ENCODE measurements at places on chromosomes 4 and X.
A peak's percentile ranks its signal among the peaks of the same experiment; 100 is the strongest.

GRCh38 chrX:132615391-132616131 is 126.7 kb upstream of the MBNL3 start:
- peak; percentile 40 for DNase-seq

GRCh38 chr4:81523672-81524327 is 52.1 kb upstream of the RASGEF1B start:
- DNase-seq: no peak

DNA sequence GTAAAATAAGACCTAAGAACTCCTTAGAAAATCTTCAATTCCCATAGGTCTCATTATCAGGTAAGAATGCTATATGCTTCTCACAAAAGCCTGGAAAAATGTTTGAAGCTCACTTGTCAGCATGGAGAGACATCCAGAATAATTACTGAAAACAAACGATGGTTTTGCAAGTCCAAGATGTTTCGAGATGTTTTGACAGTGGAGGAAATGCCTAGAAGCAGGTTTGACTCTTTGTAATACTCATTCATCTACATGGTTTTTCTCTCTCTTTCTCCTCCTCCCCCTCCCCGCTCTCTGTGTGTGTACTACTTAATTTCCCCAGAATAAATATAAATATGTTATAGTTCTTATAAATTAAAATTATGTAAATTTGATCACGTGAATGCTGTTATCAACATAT is 131.9 kb upstream of the NR3C2 start:
- DNase-seq: no peak

DNA sequence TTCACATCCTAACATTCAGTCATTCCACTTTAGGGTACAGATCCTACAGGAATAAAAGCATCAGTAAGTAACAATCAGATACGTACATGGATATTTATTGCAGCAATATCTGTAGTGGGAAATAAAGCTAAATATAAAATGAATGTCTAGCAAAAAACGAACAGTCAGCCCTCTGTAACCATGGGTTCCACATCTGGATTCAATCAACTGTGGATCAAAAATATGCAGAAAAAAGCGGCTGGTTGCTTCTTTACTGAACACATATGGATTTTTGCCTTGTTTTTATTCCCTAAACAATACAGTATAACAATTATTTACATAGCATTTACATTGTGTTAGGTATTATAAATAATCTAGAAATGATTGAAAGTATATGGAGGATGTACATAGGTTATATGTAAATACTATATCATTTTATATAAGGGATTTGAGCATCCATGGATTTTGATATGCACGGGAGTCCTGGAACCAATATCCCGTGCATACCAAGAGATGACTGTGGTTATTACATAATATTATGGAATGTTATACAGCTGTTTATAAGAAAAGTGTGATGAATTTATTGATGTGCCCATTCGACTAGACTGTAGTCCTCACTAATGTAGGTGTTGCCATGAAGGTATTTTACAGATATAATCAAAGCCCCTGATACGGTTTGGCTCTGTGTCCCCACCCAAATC is 132.8 kb downstream of the ARHGEF9 start:
- DNase-seq: no peak

DNA sequence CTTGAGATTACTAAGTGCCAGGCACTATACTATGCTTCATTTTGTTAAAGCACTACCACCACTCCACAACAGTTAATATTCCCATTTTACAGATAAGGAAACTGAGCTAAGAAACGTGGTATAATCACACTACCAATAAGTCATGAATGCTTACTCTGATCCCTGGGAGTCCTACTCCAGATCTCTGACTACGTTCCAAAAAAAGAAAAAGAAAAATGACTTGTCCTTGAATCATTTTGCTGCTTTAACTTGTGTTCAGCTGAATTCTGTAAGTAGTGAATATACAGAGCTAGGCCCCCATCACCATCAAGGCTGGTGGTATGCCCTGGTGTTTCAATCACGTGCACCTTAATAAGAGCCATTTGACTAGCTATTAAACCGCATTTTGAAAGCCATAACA is 39.4 kb downstream of the LDB2 start:
- DNase-seq: no peak

- no peak for DNase-seq
Measured at GRCh38 chrX:39896951-39897740, 200.6 kb downstream of the BCOR start.

DNA sequence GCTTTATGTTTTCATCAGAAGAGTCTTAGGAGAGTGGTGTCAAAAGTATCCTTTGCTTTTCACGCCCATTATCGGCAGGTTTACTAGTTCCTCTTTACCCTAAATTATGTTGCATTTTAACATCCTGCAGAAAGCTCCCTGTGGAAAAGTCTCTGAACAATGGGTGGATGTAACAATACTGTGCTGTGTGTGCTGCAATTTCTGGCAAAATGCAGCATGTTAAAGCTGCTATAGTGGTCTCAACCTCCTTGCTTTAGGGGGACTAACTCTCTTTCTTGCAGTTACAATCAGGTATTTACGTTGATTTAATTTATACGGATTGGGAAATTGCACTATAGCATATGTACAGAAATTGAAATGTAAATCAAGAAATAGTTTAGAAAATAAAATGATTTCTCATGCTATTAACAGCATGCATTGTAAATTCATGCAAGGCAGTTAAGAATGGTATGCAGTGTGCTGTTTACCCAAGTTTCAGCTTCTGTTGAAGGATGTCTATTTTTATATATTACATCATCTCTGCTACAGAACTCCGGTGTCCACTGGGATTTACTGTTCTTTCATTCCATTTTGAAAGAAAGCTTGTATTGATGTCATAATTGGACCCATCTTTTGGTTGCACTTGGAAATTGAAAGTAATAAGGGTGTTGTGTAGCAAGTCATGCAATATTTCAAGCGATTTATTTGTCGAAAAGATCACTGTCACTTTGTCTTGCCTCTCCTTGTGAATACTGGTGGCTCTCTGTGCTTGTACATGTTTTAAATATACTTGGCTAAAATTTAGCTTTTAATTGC is 145.7 kb downstream of the RAPGEF2 start:
- DNase-seq: no peak

Measured in heart left ventricle (tissue), 16 donors.